Effector memory CD4-positive, alpha-beta T cell (primary cell): ENCODE measurements at places on chromosomes 7 and 10.

GRCh38 chr7:50826371-50827172 lies 43.9 kb upstream of the GRB10 start:
- no peak for DNase-seq

- no peak for DNase-seq
These were observed 16.0 kb upstream of the OLAH start for GRCh38 chr10:15027741-15028140.

GRCh38 chr7:51518646-51519045 lies 202.0 kb upstream of the COBL start:
- DNase-seq, result no peak

DNA sequence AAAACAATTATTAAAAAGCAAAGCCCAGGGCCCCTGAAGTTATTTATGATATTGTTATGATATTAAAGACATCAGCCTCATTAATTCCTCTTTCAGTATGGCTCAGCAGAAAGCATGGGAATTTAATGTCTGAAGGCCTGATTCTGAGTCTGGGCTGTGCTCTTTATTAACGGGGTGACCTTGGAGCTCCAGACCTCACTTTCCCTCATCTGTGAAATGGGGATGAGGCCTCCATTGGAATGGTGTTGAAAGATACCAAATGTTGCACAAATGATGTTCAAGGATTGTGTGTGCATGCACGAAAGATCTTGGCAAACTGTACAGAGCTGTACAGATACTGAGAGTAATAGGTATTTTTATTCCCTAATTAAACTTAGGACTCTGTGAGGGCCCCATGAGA lies 92.3 kb upstream of the PCBD1 start:
- DNase-seq, result no peak

DNA sequence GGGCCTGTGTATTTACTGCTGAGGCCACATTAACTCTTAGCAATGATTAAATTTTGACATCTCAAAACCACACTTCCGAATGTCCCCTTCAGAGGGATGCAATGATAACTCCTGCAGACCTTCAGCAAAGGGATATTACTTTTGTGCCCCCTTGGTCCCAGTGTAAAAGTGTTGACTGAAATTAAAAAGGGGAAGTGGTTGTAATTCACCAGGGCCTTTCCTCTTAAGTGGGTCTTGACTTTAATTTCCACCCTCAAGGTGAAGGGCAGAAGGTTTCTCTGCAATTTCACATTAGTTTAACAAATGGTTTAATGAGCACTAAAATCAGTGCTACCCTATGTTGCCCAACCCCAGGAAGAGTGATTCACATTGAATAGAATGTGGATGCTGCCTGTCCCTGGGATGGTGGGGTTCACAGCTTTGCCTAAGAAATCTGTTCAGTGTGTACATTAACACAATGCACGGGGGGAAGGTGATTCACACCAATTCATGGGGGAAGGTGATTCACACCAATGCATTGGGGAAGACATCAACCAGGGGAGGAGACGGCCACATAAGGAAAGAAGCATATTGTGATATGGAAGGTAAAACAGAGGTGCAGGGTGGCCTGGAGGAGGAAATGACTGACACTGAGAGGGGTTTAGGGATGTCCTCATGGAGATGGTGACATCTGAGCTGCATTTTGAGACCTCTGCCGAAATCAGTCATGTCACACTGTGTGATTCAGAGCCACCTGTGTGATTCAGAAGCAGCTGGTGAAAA lies 19.4 kb upstream of the TNS3 start:
- DNase-seq, result no peak

DNA sequence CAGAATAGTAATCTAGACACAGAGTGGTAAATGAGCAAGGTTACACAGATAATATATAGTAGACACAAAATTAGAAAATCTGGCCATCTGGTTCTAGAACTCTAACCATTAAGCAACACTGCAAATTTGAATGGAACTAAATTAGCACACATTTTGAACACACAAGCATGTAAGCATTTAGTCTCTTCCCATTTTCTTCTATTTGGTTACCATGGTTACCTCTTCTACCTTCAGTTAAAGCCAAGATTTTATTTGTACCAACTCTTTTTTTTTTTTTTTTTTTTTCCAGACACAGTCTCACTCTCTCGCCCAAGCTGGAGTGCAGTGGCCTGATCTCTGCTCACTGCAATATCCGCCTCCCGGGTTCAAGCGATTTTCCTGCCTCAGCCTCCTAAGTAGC lies 790.5 kb downstream of the MAGI2 start:
- no peak for DNase-seq

DNA sequence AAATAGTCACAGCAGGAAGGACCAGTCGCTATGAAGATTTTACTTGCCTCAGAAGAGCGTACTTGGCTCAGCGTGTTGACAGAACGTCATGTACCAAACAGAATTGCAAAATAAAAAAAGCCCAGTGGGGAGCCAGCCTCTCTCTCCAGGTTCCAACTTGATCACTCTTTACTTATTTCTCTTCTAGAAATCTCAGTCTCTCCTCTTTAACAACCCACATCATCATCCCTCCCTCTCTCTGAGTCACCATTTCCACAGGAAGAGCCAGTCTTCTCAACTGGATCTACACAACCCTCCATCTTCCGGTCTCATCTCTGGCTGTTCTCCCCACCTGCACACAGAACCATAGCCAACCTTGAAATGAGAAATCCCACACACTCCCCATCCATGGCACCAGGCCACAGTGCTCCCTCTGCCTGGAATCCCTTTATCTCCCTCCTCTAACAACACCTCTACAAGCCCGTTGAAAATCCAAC lies 718.3 kb downstream of the GRID1 start:
- no peak for DNase-seq

GRCh38 chr7:68306692-68307107 lies 1291.6 kb upstream of the AUTS2 start:
- no peak for DNase-seq

DNA sequence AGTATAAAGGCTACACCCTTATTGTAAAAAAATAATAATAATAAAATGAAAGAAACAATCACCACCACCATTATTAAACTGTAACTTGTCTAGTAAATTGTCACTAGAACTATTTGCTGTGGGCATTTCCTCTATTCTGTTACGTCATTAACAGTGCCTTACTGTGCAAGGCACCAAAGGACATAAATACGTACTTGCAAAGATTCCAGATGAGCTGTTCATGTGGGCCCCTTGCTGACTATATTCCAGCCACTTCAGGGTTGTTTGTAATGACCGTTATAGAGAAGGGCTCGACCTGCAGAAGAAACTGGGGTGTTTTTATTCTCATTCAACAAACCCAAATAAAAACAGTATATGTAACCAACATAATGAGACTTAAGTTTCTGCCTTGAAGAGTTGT lies 60.4 kb downstream of the KLRG2 start:
- DNase-seq, result no peak

DNA sequence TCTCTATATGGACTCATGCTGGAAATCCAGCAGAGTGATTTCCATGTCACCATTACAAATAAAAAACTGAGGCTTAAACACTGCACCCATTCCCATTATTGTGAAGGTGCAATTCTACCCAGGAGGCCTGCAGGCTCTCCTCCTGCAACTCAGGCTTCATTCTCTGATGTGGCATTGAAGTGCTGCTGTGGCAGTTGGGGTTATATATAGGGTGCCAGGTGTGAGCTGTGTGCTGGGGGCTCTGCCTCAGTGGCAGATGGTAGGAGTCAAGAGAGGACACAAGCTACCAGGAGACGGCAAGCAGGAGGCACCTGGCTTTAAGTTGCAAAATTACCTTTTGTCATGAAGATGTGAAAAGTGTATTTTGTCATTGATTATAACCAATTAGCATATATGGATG lies 21.3 kb downstream of the ZNF107 start:
- no peak for DNase-seq

DNA sequence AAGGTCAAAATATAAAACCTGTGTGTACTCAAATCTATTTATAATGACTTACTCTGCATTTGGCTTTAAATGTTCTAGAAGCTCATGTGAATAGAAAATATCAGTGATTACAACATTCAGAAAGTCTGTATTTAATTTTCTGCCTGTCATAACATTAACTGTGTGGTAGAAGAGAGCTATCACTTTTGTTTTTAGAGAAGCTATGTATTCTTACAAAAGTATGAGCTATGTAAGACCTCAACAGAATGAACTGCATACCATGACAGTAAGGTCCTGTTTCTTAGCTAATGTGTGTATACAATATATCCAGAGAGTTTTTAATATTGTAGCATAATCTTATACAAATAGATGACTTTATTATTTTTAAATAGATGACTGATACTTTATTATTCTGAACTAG lies 61.5 kb downstream of the PTN start:
- DNase-seq, result no peak

DNA sequence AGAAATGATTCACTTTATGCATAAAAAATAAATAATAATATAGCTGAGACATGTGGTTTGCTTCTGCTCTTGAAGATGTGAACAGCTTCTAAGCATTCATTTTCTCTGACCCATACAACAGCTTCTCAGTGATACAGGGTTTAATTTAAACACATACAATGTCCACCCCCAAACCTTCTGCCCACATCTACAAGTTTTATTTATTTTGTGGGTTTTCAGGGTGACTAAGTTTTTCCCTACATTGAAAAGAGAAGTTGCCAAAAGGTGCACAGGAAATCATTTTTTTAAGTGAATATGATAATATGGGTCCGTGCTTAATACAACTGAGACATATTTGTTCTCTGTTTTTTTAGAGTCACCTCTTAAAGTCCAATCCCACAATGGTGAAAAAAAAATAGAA lies 17.2 kb downstream of the INHBA start:
- no peak for DNase-seq

DNA sequence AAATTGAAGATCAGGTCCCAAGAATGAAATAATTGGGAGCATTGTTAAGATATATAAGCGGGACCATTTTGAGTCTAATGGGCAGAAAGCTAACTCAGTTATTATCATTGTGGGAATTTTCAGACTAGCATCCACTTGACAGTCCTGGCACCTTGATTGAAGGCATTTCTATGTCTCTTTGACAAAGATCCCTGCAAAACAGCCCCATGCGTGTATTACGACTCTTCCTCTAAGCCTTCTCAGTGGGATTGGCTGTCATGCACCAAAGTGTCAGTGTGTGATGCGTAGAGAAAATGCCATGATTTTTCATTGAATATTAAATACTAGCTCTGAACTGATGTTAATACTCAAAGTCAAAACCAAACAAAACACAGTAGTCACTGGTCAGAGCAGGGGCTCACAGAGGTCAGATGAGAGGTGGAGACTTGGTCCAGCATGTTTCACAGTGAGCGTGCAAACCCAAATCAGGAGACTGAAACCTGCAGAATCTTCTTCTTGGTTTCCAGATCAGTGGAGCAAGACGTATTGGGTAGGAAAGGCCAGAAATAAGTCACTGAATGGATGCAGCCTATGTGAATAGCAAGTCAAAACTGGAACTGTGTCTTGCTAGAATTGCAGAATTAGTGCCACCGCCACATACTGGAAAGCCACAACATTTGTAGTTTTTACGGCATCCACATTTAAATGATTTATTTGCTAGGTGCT lies 303.6 kb upstream of the AKR1E2 start:
- DNase-seq, result no peak
